ENCODE measurements at places on chromosomes 1 and 21. TPM values are rescaled to one million over a fixed set of nuclear protein-coding genes. Genes with fewer than 3 reads are reported as not detected.

GRCh38 chr1:225882694-225883615, 775 bp upstream of the TMEM63A start:
- DNase-seq: peak; percentile 71

DNA sequence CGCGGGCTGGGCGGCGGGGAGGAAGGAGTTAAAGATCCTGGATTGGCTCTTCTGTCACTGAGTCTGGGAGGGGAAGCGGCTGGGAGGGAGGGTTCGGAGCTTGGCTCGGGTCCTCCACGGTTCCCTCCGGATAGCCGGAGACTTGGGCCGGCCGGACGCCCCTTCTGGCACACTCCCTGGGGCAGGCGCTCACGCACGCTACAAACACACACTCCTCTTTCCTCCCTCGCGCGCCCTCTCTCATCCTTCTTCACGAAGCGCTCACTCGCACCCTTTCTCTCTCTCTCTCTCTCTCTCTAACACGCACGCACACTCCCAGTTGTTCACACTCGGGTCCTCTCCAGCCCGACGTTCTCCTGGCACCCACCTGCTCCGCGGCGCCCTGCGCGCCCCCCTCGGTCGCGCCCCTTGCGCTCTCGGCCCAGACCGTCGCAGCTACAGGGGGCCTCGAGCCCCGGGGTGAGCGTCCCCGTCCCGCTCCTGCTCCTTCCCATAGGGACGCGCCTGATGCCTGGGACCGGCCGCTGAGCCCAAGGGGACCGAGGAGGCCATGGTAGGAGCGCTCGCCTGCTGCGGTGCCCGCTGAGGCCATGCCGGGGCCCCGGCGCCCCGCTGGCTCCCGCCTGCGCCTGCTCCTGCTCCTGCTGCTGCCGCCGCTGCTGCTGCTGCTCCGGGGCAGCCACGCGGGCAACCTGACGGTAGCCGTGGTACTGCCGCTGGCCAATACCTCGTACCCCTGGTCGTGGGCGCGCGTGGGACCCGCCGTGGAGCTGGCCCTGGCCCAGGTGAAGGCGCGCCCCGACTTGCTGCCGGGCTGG, at the start of gene NPR1:
TSS of gene NPR1 (plus strand) at position 170 of the 818 bp plus-strand sequence. CDS start at position 591, 421 bp downstream.
- peak; percentile 66 for DNase-seq

DNA sequence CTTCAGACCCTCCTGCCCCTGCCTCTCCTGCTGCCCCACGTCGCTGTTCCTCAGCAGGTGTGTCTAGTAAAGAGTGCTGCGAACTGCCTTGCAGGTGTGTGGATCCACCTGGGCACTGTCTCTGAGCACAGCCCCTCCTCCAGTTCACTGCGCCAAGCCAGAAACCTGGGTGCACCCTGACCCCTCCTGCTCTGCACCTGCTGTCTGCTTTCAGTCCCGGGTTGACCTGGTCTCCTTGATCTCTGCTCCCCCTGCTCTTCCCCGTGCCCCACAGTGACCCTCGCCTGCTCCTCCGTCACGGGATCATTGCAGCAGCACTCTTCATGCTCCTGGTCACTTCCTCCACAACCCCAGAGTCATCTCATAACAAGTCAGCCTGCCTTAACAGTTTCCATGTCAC, 6.5 kb downstream of the A3GALT2 start:
- DNase-seq: no peak

DNA sequence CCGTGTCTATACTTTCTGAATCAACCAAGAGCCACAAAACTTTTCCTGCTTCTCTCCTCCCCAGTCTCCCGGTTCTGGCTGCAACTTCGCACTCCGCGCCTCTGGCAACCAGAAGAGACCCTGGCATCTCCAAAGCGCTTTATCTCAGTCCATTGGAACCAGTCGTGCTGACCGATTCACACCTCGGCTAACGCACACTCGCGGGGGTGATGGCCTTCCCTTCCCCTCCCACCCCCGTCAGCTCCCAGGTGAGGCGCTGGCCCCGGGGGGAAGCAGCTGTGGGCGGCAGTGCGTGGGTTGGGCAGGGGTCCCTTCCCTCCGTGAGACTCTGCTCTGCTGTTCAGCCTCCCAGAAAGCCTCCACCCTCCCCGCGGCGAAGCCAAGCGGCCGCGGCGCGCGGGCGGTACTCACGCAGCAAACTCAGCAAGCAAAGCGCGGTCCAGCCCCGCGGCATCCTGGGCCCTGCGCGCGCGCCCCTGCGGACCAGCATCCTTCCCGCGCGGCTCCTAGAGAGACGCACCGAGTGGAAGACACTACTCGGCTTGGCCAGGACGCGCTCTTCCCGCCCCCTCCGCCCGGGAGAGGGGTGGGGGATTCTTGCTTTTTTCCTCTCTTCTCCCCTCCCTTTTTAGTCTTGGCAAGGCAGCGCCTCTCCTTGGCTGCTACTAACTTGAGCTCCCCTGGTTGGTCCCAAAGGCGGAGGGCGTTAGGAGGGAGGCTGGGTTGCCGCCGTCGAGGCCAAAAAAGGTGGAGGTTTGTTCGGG, at the start of gene CD34:
TSS of gene CD34 (minus strand) at position 535 of the 764 bp plus-strand sequence. CDS start at position 490, 45 bp downstream.
- peak; percentile 51 for DNase-seq

DNA sequence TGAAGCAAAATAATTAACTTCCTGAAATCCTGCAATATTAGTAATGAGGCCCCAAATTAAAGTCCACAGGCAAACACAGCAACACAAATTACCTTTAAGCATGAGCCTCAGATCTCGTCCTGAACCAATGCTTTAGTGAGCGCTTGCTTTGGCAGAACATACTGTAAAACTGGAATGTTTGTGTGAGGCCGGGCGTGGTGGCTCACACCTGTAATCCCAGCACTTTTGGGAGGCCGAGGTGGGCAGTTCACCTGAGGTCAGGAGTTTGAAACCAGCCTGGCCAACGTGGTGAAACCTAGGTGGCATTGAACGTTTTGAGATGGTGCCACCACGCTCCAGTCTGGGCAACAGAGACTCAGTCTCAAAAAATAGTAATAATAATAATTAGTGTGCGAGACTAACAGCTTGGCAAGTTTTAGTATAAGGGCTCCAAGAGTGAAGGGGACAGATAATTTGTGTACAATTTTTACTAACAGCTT, 17.8 kb downstream of the SFPQ start:
- DNase-seq: no peak

DNA sequence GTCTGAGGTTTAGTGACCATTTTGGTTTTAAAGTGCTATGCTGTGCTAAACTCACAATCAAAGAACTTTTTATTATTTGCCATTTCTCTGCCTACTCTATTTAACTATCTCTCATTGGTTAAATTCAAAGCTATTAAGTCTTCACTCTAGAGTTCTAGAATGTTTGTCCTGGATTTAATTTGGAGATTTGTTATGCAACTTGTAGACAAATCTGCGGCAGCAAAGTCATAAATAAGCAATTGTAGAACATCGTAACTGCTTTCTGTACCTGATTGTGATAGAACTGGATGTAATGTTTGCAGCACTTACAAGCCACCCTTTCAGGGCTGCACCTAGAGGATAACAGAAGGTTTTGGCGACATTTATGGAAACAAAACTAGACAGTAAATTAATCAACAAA, 566.5 kb upstream of the ADGRL2 start:
- no peak for DNase-seq

- no peak for DNase-seq
Observed at GRCh38 chr1:210655511-210655910, 326.8 kb downstream of the HHAT start.

- peak; percentile 39 for DNase-seq
Observed at GRCh38 chr1:184965944-184966860, 8.1 kb downstream of the NIBAN1 start.

GRCh38 chr1:213484333-213484732, 433.3 kb downstream of the RPS6KC1 start:
- no peak for DNase-seq

GRCh38 chr1:170670802-170671628, 7.1 kb downstream of the PRRX1 start:
- DNase-seq: peak; percentile 54

DNA sequence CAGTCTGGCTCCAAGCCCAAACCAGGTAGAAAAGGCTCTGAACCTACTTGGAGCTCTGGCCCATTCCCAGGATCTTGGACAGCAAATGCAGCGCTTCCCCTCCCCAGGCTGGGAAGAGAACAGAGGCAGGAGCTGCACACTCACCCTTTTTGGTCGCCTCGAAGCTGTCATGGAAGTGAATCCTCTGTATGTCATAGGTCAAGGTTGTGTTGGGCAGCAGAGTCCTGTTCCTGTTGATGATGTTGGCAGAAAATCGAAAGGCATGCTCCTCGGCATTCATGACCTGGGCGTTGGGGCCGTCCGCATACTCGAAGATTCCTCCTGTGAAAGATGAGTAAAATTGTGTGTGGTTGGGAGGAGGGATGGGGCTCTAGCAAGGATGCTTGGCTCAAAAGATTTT, 143.5 kb downstream of the GRIK3 start:
- no peak for DNase-seq

GRCh38 chr21:34255073-34255472, 108.7 kb upstream of the KCNE2 start:
- no peak for DNase-seq

GRCh38 chr1:5415606-5416005, 576.6 kb downstream of the NPHP4 start:
- no peak for DNase-seq

DNA sequence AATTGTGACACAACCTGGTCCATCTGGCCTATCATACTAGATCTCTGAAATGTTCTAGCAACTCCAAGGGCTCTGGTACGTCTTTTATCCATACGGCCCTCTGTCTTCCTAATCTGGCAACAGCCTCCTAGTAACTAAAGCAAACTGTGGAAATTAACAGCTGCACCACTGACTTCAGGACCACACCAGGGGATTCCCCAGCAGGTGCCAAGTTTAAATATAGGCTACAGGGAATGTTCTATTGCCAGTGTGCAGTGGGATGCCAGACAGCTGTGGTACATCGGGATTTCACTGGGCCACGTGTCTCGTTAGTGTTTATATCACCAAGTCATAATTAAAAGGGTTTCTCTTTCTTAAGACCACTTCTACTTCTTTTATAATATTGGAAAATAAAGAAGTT, 94.3 kb downstream of the RGS2 start:
- DNase-seq: no peak

- no peak for DNase-seq
Observed at GRCh38 chr1:180923887-180924286, 11.2 kb downstream of the KIAA1614 start.

- DNase-seq: no peak
Observed at GRCh38 chr1:96714881-96715280, 6.7 kb upstream of the PTBP2 start.

DNA sequence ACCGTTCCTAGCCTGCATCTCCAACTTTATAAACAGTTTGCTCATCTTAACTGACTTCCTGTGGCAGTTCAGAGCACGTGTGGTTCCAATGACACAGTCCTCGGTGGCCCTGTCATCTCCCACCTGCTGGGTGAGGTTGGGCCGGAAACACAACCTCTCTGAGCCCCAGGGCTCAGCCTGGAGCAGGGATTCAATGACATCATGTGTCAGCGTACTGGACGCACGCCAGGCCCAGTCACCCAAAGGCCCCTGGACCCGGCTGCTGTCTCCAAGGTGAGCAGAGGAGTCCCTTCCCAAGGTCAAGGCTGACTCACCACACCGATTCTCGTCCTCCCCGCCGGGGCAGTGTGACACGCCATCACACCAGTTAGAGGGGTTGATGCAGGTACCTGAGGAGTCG, 19.9 kb downstream of the TMPRSS2 start:
- DNase-seq: no peak

DNA sequence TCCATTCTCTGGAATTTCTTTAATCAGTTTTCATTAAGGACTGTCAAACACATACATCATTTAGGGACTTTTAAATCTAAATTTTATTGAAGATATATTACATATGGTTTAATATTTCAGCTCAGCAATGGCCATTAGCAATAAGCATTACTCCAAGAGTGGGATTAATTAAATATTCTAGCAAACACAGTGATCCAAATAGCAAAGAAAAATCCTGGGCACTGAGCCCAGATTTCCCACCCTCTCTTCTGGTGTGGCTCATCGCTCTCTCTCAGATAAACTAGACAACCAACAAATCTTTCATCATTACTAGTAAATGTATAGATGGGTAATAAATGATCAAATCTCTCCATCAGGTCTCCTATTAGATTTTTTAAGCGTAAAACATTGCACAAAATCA, 53.5 kb upstream of the FOXD3 start:
- no peak for DNase-seq

DNA sequence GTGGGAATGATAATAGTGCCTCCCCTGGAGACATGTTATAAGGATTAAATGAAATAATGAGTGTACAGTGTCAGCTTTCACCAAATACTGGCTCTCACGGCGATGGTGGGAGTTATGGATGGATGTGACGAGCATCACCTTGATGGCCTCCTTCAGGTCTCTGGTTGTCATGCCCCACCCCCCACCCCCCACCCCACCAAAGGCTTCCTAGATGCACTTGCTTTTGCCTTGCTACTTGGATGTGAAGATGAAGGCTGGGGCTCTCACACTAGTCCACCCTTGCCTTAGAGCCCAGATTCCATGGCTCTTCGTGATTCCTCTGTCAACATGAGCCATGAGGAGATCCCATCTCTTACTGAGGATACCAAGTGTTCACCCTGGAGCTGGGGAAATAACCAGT, 412.3 kb downstream of the NPHP4 start:
- no peak for DNase-seq

DNA sequence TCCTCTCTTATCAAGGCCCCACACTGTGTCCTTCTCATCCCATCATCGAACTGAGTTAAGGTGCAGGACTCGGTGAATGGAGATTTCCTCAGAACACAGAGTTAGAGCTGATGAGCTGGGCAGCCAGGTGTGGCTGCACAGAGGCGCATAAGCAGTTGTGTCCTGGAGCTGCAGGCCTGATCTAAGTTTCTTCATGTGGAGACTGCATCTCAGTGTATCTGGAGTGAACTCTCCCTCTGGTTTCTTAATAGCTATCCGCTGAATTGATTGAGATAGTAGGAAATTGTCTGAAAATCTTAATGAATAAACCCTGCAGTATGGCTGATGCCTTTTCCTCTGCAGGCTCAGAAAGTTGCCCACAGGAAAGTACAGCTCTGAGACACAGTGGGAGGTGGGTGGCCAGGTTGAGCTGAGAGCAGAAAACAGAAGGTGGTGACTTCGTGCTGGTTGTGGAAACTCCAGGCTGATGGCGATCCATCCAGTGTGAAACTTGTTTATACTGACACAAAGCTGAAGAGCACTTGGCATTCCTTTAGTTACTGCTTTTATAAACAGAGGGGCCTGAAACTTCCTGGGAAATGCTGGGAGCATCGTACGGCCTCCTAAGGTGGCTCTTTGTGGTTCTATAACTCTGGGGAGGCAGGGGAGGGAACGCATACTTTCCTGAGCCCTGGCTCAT, 67.4 kb upstream of the F3 start:
- no peak for DNase-seq

DNA sequence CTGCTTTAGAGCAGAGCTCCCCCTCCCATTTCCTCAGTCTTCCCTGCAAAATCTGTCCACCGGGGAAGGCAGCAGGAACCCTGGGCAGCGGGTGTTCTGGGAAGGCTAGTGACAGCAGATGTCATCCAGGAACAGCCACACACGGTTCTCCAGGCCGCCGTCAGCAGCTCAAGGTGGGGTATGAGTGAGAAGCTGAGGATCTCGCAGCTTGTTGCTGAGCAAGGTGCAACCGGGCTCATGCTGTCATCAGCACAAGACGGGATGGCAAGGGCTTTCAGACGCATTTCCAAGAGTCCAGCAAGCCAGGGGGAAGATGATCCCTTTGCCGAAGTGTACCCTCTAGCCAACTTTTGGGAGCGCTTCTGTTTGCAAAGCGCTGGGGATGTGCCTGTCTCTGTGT, 23.0 kb upstream of the SPSB1 start:
- DNase-seq: no peak

Gene TAS1R3
- not detected for total RNA-seq

Gene ADORA3
- not detected for total RNA-seq

Gene SLC16A4
- 32.0 TPM for total RNA-seq

Gene RGS1
- not detected for total RNA-seq

Gene HSD17B7
- total RNA-seq: 0.49 TPM

Gene RAP1GAP
- total RNA-seq: 0.22 TPM

Gene RGS8
- not detected for total RNA-seq

Gene FCRL4
- not detected for total RNA-seq

Gene SERTAD4
- total RNA-seq: 0.69 TPM

Gene DNASE2B
- not detected for total RNA-seq

Data from MG63 (cell line).